Muscle of arm (tissue), 14 donors: ENCODE measurements at places on chromosomes 7 and 10. TPM values are rescaled to one million over a fixed set of nuclear protein-coding genes. Genes with fewer than 3 reads are reported as not detected.

CFAP69 gene
- polyA plus RNA-seq, result 3.3 TPM

- DNase-seq, result no peak
Measured at GRCh38 chr10:97048649-97049427, 136.9 kb downstream of the SLIT1 start.

GPER1 gene
- 9.9 TPM for polyA plus RNA-seq

DNA sequence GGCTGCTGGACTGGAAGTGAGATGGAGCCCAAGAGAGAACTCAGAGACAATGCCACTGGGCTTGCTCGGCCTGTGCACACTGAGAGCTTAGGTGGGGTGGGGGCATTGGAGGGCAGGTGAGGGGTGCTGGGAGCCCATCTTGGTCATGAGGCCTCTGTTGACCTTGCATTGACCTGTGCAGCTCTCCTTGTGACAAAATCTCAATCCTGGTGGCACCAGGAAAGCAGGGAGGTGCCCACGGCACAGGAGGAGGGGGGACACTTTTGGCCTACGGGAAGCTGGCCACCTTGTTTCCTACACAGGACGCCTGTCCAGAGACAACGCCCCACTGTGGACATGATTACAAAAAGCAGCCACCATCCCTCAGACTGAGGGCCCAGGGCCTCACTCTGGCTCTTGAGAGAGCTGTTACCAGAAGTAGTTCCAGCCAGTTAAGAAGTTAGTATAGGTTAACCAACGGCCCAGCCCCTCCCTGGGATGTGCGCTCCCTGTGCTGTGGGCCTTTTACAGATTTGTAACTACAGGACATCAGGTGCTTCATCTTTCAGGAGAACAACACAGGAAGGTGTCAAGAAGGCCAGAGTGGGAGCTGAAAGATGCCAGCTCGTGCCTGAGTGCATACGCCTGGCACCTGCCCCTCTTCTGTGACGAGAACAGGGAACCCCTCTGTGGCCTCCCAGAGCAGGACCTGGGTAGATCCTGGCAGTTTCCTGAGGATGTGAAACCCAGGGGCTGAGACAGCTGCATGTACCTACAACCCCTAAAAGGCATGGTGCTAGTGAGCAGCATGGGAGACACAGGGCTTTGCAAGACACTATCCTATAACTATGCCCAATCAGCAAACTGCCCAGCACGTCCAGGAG is 10.3 kb downstream of the PKD1L1 start:
- DNase-seq, result no peak

IFIT1 gene
- polyA plus RNA-seq, result 81.2 TPM
